ENCODE measurements at places on chromosomes 5 and 9.

- no peak for DNase-seq
These were observed 24.3 kb downstream of the CD14 start for GRCh38 chr5:140608722-140609121.

DNA sequence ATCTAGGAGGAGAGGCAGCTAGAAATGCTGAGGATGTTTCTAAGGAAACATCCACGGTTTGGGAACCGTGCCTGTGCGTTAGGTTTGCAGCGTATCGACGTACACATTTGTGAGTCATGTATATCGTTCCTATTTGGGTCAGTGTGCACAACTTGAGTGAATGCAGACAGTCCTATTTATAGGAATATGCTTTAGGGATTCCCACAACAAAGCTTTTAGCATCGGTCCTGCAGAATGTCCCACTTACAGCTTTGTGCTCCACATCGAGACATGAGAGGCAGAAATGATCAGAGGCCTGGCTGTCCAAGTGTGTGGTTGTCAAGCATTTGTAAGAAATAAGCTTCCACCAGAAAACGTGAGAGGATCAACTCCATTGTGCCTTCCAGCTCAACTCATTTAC lies 1282.7 kb upstream of the WWC1 start:
- DNase-seq: no peak

DNA sequence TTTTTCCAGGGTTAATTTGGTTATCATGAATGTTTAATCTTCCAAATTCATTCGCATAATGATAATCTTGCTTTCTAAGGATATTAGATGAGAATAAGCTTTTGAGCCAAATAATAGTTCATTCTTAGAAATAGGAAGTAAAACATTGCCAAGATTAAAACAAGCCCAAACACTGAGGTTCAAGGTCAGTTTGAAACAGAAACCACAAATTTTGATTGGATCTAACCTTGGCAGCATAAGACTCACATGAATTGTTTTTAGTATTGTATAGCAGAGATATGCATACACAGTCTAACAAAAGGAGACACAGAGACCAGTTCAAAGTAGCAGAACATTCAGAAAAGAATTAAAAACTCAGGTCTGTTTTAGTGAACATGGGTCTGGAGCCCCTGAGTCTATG lies 43.4 kb upstream of the VCAN start:
- DNase-seq: no peak

- no peak for DNase-seq
These were observed 116.6 kb upstream of the IFNE start for GRCh38 chr9:21598749-21599148.

DNA sequence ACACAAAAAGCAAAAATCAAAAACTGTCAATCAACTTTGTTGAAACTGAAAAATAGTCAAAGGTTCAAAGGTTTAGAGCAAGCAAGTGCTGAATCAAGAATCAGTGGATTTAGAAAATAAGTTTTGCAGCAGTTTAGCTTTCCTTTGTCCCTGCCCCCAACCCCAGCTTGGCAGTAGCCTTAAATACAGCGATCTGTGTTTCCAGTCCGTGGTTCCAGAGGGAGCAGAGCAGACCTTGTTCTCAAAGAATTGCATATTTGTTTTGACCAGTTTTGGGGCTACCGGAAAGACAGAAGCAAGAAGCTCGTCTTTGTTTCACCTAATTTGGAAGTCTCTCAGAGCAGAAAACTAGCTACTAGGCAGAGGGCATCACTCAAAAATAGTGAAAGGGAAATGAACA lies 57.2 kb upstream of the PRDM9 start:
- no peak for DNase-seq

Data from dorsolateral prefrontal cortex (tissue), 122 donors.